ENCODE measurements at places on chromosomes 2 and 18.

GRCh38 chr2:64003239-64003638 lies 16.0 kb downstream of the VPS54 start:
- no peaks in the 10 kb centered on the region for H3K4me1 ChIP-seq
- no peak overlapping the region for H3K4me3 ChIP-seq
- H3K36me3 ChIP-seq, result no peaks in the 10 kb centered on the region
- no peaks in the 10 kb centered on the region for H3K27me3 ChIP-seq
- no peak for DNase-seq

DNA sequence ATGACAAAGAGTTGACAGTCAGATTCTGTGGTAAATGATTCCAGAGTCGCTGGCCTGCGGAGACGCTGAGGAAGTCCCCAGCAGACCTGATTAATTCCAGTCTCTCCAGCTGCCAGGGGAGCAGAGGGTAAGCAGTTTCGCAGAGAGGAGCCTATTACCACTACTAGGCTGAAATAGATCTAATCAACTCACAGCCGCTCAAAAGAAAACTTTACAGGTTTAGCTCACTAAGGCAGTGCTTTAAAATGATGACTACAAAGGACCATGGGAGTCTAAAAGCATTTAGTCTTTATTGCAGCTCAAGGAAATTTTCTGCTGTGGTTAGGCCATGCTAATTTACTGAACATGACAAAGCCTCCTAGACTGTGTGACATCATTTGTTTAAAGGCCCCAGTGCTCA lies 445.6 kb upstream of the POU3F3 start:
- H3K36me3 ChIP-seq, result no peaks in the 10 kb centered on the region
- no peaks in the 10 kb centered on the region for H3K27me3 ChIP-seq
- no peak overlapping the region for H3K27ac ChIP-seq
- no peak overlapping the region for H3K4me3 ChIP-seq

DNA sequence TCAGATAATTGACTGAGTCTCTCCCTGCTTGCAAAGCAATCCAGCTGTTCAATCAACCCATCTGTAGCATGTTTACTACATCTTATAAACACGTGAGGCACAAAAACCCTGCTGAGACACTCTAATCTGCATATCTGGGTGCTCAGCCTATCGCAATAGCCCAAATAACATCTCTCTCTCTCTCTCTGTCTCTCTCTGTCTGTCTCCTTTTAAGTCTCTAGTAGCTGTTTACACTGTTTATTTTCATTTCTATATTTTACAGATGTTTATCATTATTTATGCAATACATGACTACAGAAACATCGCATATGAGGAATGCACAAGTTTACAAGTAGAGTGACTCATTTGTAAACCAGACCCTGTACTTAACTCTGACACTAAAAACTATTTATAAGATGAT lies 422.1 kb upstream of the DSEL start:
- DNase-seq, result peak; percentile 89
- H3K27ac ChIP-seq, result peak overlapping the region; percentile 53
- no peak overlapping the region for H3K4me3 ChIP-seq
- H3K36me3 ChIP-seq, result no peaks in the 10 kb centered on the region
- no peaks in the 10 kb centered on the region for H3K4me1 ChIP-seq

- no peaks in the 10 kb centered on the region for H3K27me3 ChIP-seq
- H3K27ac ChIP-seq, result no peak overlapping the region
- H3K4me3 ChIP-seq, result no peak overlapping the region
- H3K4me1 ChIP-seq, result peaks cover 14% of the 10 kb centered on the region
- DNase-seq, result no peak
These were observed 28.4 kb downstream of the NGEF start for GRCh38 chr2:232984451-232985207.

GRCh38 chr2:197358931-197359330 lies 48.4 kb upstream of the ANKRD44 start:
- H3K36me3 ChIP-seq, result no peaks in the 10 kb centered on the region
- H3K27ac ChIP-seq, result no peak overlapping the region
- H3K4me3 ChIP-seq, result no peak overlapping the region
- peak; percentile 48 for DNase-seq
- no peaks in the 10 kb centered on the region for H3K27me3 ChIP-seq

GRCh38 chr18:3422905-3423304 lies 27.1 kb upstream of the TGIF1 start:
- H3K4me3 ChIP-seq, result no peak overlapping the region
- H3K27me3 ChIP-seq, result no peaks in the 10 kb centered on the region
- H3K4me1 ChIP-seq, result no peaks in the 10 kb centered on the region
- no peak for DNase-seq
- no peaks in the 10 kb centered on the region for H3K36me3 ChIP-seq

DNA sequence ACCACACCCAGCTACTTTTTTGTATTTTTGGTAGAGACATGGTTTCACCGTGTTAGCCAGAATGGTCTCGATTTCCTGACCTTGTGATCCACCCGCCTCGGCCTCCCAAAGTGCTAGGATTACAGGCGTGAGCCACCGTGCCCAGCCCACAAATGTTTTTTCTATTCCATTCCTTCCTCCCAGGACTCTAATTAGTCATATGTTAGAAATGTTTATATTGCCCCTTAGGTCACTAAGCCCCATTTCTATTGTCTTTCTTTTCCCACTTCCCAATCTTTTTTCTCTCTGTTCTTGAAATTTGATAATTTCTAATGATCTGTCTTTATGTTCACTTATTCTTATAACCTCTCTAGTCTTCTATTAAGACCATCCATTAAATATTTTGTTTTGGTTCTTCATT lies 31.3 kb upstream of the CDCA7 start:
- no peak overlapping the region for H3K27ac ChIP-seq
- no peaks in the 10 kb centered on the region for H3K4me1 ChIP-seq
- no peaks in the 10 kb centered on the region for H3K36me3 ChIP-seq
- DNase-seq, result no peak

DNA sequence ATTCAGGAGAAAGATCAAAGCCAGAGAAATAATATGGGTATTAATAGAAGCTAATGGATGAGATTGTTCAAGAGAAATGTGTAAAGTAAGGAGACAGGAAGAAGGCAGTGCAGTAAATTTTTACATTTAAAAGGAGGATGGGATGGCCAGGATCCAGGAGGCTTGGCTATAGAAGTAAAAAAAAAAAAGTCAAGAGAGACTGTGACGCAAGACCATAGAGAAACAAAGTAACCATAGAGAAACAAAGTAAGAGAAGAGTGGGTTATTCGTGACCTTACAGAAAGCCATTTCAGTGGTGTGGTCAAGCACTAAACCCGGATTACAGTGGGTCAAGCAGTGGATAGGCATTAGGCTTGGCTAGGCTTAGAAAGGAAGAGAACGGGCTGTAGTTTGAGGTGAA lies 10.5 kb upstream of the FAM171B start:
- no peaks in the 10 kb centered on the region for H3K27me3 ChIP-seq
- H3K4me1 ChIP-seq, result no peaks in the 10 kb centered on the region
- H3K36me3 ChIP-seq, result no peaks in the 10 kb centered on the region

DNA sequence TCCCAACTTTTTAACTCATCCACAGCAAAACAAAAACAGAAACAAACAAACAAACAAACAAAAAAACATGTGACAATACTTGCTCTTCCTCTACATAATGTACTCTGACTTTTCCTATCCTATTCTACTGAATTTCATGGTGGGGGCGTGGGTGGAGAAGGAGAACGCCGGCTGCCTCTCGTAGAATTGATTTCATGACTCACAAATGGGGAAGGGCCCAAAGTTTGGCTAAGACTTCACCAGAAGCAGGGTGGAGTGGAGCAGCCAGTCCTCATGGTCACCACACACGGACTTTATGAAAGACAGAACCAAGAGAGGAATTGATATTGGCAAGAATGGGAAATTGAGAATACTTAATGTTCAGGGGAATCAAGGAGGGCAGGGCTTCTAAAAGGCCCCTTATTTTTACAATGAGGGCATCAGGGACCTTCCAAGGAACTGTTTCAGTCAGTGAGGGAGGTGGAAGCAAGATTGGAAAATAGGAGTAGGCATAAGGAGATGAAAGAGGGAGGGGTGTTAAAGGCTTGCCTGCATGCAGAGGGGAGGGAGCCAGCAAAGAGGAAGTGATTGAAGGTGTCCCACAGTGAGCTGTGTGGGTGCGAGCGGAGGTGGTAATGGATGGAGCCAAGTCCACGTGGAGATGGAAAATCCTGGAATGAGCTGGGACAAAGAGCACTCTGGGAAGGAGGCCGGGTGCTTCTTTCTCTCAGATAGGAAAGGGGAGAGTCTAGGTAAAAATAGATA lies 27.9 kb downstream of the MARCHF4 start:
- no peaks in the 10 kb centered on the region for H3K36me3 ChIP-seq
- peak overlapping the region; percentile 9 for H3K27ac ChIP-seq
- no peak overlapping the region for H3K4me3 ChIP-seq

DNA sequence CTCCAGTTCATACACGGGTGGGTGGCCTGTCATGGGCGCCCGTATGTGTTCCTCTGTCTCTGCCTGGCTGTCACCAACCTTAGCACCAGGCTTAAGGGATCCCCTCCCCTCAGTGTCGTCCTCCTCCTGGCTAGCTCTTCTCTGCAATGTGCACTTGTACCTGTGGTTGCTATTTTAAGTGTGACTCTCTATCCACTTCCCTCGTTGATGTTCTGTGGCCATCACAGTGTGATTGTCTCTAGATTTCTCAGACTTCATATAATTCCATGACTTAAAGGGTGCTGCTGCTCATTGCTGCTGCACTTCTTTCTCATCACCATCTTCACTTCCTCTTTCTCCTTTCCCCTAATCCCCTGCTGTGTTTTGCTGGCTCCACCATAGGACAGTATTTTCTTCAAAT lies 143.4 kb downstream of the EML6 start:
- H3K27ac ChIP-seq, result no peak overlapping the region
- DNase-seq, result no peak
- H3K4me3 ChIP-seq, result no peak overlapping the region
- H3K27me3 ChIP-seq, result no peaks in the 10 kb centered on the region

- H3K27ac ChIP-seq, result peak overlapping the region; percentile 93
- peaks cover 4% of the 10 kb centered on the region for H3K4me1 ChIP-seq
- peak overlapping the region; percentile 66 for H3K4me3 ChIP-seq
- no peaks in the 10 kb centered on the region for H3K27me3 ChIP-seq
- DNase-seq, result no peak
- H3K36me3 ChIP-seq, result no peaks in the 10 kb centered on the region
These were observed 981 bp upstream of the SF3B1 start for GRCh38 chr2:197435598-197436420.

- no peaks in the 10 kb centered on the region for H3K27me3 ChIP-seq
- DNase-seq, result no peak
- no peaks in the 10 kb centered on the region for H3K36me3 ChIP-seq
- no peak overlapping the region for H3K27ac ChIP-seq
These were observed 184.1 kb downstream of the AGAP1 start for GRCh38 chr2:235677937-235678336.

GRCh38 chr2:193350509-193350908 lies 1155.8 kb upstream of the TMEFF2 start:
- H3K36me3 ChIP-seq, result no peaks in the 10 kb centered on the region
- no peak for DNase-seq
- no peaks in the 10 kb centered on the region for H3K4me1 ChIP-seq
- H3K27me3 ChIP-seq, result no peaks in the 10 kb centered on the region

- no peak overlapping the region for H3K27ac ChIP-seq
- H3K36me3 ChIP-seq, result no peaks in the 10 kb centered on the region
- H3K27me3 ChIP-seq, result no peaks in the 10 kb centered on the region
These were observed 613.4 kb downstream of the PLCL1 start for GRCh38 chr2:198417836-198418235.

Data from fibroblast of lung (primary cell).